DMS79 treated with DMSO at 0.1 percent for 48 hours (cell line): ENCODE measurements at places on chromosomes 13 and 19.

DNA sequence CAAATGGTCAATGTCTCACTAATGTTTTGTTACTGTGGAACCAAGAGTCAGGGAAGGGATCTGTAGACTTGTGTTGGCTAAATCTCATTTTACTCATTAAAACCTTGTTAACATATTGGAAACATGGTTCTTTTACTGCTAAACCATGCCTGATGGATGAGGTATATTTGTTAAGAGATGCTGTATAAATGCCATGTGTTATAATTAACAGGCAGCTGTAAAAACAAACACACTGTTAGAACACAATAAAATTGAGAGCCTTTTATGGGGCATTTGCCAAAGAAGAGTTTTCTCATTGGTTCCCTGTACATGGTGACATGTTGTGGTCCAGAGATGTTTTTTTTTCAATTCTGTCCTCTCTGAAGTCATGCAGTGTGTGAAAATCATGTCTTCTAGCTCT lies 121.9 kb downstream of the ESD start:
- peak; percentile 3 for DNase-seq

DNA sequence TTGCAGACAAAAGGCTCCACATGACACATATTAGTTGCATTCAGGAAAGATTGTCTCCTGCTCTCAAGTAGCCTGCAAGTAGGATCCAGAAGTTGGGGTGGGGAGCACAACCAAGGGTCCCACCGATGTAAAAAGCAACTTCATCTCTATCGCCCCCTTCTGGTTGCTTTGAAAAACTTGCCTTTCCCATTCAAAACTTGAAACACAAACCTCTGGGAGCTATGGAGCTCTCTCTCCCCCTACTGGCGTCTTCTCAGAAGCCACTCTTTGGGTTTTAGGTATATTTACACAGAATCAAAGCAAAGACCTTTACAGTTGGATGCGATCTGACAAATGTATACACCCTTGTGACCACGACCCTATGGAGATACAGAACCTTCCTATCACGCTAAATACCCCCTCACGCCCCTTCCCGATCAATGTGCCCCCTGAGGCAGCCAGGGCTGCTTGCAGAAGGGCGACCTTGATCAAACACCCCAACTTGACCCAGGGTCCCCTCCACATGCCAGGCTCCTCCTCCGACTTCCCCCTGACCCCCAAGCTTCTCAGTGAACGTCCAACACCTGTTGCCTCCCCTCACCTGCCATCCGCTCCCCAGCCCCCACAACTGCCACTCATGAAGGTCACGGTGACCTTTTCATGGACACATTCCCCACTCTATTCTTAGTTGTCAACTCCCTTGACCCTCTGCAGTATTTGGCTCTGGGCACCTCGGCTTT lies 10.1 kb downstream of the NOSIP start:
- DNase-seq: peak; percentile 67

- no peak for DNase-seq
Measured at GRCh38 chr13:78045916-78046315, 127.3 kb upstream of the EDNRB start.

- peak; percentile 75 for DNase-seq
Measured at GRCh38 chr19:13712767-13713201, 51.5 kb upstream of the MRI1 start.

DNA sequence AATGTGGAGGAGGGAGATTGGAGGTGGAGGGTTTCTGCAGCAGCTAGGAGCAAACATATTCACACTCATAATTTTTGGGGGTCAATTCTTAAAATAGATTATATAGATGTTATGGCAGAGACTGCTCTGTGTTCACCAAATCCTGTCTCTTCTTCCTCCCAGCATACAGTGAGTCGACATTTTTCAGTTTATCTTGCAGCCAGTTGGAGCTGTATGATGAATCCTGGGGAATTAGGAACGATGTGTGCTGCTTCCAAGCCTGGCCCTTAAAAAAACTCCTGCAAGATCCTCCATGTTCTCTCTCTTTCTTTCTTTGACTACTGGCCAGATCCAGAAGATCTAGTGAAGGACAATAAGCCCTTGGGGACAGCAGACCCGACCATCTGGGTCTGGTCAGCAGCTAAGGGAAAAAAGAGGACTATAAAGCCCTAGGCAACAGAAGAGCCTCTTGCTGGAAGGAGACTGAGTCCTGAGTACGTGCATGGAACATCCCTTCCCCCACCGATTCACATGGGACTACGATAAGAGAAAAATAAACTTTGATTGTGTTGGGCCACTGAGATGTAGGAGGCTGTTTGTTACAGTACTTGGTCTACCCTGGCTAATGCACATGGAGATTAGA lies 55.8 kb upstream of the POMP start:
- DNase-seq: no peak
